ENCODE measurements at places on chromosomes 16 and 17.

GRCh38 chr17:39601758-39602532 is 5.8 kb downstream of the NEUROD2 start:
- DNase-seq, result no peak

- no peak for DNase-seq
Observed at GRCh38 chr16:4931381-4931780, 5.6 kb downstream of the PPL start.

- no peak for DNase-seq
Observed at GRCh38 chr16:86075839-86076440, 177.0 kb downstream of the IRF8 start.

- DNase-seq, result no peak
Observed at GRCh38 chr16:49811644-49812334, 44.1 kb downstream of the ZNF423 start.

DNA sequence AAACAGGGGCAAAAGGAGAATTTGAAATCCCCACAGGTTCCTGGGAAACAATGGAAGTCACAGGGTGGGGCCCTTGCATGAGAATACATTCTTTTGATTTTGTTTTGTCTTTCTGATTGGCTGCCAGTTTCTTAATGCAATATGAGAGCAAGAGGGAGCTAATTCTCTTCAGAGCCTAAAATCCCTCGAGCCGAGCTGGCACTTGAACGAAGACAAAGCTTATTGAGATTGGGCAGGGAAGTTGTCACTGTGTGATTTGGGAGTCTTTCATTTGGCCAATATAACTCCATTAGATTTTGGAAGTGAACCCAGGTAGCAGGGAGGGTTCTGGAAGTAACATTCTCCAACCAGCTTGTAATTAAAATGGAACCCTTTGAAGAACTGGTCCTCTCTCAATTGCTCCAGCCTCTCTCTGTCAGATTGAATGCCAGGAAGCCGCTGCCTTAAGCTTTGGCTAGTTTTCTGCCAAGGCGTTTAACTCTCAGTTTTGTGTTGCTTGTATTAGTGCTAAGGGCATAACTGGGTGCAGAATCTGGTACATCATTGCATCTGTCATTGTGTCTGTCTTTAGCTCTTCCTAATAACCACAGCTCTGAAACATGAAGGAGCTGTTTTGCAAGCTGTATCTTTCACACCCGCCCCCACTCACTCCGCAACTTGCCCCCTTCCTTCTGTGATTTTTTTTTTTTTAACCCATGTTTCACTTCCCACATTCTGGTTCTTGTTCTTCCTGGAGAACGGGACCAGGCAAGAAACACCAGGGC is 272.0 kb downstream of the MAF start:
- no peak for DNase-seq

DNA sequence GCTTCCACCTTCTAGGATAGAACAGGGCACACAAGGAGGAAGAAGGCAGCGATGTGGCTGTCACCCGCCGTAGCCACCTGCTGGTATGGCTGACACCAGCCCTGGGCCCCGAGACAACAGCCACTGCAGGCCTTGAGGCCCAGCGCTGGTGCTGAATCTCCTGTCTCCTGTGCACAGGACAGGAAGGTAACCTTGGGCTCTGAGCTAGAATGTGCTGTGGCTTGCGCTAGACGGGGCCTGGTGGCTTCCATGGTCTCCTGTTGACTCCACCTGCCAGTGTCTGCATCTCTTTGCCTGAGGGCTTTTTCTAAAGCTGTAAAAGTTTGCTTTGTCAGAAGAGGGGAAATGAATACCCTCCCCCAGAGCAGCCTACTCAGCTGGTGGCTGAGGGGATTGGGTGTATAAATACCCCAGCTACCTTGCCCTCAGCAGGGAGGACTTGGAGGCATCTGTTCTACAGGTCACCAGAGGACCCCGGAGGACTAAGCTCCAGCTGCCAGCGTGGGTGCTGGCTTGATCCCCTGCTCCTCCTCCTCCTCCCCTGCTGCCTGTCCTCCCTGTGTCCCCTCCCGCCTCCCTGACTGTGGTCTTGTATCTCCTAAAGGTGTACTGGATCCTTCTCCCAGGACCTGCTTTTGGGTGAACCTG is 76.1 kb upstream of the SDK2 start:
- no peak for DNase-seq

DNA sequence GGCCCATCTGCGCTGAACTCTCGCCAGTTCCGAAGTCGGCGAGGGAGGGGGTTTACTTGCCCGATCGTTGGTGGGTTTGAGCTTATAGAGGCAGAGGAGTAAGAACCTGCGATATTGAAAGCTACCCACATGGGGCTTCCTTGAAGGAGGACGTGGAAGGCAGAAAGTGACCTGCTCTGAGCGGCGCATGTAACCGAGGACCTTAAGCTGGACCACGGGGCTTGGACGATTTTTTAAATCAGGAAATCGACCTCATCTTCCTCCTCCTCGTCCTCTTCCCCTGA is 2.0 kb downstream of the PRAC2 start:
- DNase-seq, result no peak

- no peak for DNase-seq
Observed at GRCh38 chr16:68270353-68270752, 6.0 kb downstream of the SLC7A6 start.

DNA sequence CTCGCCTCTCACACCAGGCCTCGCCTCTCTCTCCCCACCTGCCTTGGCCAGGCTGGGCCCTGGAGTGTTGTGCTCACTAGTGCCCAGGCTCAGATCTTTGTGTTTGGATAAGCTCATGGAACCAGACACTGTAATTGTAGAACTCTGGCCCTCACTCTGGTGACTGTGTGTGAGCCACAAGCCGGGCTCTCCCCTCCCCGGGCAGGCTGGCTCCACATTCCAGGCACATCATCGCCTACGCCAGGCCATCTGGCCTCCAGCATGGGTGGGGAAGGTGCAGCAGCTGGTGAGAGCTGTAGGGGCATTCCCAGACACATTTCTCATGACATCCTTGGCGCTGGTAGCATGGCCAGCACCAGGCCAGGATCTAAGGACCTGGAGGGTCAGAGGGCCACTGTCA is 202.3 kb downstream of the RAB11FIP4 start:
- DNase-seq, result no peak

DNA sequence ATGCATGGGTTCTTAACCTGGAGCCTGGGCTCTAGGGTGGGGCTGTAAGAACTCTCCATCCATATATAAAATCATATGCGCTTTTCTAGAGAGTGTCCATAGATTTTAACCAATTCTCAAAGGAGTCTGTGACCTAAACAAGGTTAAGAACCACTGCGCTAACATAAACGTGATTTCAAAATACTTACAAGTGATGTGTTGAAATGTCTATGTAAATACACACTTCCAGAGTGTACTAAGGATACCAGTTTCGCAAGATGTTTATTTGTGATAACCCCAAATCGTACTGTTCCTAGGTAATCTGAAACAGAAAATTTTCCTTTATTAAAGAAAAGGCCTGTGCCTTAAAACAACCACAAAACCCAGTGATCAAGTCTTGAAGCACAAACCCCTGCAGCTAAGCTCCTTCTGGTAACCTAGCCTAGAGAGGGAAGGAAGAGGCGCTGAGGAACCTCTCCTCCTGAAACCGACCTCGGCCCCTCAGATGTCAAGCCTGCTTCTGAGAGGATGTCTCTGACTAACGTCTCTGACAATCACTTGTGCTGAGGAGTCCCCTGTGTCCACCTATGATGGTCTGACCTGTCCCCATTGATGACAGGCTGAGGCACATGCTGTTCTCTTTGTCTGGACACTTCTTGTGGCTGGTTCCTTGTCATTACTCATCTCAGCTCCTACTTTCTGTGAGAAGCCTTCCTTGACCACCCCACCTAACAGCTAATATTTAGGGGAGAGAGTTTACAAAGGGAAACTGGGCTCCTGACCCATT is 32.2 kb downstream of the SNN start:
- DNase-seq, result no peak

GRCh38 chr16:65875381-65876055 is 491.0 kb upstream of the CDH5 start:
- no peak for DNase-seq

GRCh38 chr17:82871056-82871775 is 31.4 kb upstream of the ZNF750 start:
- no peak for DNase-seq

DNA sequence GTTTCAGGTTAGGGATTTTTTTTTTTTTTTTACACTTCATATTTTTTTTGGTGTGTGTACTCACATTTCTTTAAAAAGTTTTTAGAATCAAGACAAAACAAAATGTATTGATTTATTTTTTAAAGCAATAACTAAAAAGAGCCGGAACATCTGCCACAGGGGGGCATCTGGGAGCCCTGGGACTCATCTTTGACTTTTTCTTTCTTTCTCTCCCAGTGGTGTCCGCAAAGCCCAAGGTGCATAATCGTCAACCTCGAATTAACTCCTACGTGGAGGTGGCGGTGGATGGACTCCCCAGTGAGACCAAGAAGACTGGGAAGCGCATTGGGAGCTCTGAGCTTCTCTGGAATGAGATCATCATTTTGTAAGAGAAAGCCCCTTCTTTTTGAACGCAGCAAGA is 36.3 kb downstream of the WWP2 start:
- no peak for DNase-seq

DNA sequence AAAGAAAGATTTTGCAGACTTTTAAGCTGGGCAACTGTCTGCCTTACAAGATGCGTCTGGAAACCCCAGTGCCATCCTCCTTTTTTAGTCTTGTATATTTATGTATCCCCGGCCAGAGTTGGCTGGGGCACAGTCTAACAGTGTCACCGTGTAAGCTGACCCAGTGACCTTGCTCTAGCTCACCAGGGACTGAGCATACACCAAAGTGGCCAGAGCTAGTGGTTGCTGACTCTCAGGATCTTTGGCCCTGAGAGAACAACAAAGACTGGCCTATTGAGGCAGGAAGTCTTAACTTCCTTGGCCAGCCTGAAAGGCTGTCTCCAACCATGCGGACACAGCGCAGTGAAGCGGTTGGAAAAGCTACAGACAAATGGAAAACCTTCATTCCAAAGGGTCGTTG is 745.2 kb downstream of the WWOX start:
- DNase-seq, result no peak

GRCh38 chr16:14608111-14608566 is 21.9 kb downstream of the PARN start:
- DNase-seq, result no peak

GRCh38 chr17:37358098-37358829 is 17.5 kb upstream of the C17orf78 start:
- no peak for DNase-seq

DNA sequence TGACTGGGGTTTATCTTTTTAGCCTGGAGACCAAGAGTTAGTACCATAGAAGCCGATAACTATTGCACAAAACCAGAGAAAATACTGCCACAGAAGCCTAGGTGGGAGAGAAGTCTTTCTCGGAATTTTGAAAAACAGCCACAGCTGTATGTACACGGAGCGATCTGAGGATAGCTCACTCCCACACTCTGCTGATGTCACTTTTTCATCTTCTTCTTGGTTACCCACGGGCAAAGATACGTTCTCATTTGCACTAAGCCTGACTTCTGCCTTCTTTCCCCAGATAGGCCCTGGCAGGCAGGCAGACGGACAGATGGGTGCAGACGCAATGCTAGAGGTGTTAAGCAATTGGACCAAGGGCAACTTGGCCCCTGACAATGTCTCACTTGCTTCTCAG is 9.1 kb upstream of the CBX4 start:
- no peak for DNase-seq

DNA sequence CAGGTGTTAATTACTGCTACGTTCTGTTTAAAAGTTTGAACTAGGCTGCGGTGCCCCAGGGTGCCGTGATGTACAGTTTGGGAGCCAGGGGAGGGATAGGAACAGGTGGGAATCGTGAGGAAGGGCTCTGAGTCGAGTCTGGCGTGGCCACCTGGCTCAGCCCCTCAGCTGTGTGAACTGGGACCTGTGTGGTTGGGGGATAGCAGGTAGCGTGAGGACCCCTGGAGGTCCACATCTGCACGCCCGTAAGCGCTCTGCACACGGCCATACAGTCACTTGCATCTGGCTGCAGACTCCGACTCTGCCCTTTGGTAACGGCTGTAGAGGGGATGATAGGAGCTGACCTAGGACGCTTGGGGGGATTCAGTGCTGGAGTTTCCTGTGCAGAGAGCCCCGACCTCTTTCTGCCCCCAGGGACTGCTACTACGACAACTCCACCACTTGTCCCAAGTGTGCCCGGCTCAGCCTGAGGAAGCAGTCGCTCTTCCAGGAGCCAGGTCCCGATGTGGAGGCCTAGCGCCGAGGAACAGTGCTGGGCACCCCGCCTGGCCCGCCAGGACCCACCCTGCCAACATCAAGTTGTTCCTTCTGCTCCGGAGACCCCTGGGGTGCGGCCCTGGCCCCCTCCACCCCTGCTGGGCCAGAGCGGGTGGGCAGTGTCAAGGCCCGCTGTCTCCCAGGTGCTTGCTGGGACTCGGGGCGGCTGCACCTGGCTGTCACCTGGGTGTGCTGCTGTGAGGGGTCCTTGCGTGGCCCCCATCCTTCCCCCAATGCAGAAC is 17.1 kb downstream of the DEF8 start:
- DNase-seq, result no peak
